ENCODE measurements at places on chromosomes 1 and 21. TPM values are rescaled to one million over a fixed set of nuclear protein-coding genes. Genes with fewer than 3 reads are reported as not detected.

SFPQ gene
- total RNA-seq, result 397 TPM

DNA sequence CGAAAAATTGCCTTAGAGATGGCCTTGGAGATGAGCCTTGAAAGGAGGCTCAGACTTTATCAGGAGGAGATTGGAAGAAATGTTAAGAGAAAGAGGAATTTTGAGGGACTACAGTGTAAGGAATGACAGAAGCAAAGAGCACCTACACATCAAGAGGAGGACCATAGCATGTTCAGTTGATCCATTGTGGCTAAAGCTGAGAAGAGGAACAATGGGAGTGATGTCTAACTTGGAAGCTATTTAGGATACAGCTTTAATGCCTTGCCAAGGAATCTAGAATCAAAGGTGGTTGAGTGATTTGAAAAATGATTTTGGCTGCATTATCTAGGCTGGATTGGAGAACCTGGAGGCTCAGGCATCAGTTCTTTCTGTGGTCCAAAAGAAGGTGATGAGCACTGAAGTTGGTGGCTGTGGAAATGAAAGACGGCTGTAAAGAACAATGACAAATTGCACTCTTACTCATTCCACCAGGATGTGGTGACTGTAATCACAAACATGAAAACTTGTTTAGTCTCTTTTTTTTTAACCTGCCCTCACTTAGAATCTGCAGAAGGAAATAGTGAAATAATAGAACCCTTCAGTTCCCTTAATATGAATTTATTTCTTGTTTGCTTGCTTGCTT, 11.3 kb downstream of the FAM20B start:
- peak overlapping the region; percentile 79 for H3K27ac ChIP-seq
- H3K4me3 ChIP-seq, result peak overlapping the region; percentile 5
- peak; percentile 59 for DNase-seq
- peaks cover 4% of the 10 kb centered on the region for H3K36me3 ChIP-seq
- no peaks in the 10 kb centered on the region for H3K27me3 ChIP-seq

- no peaks in the 10 kb centered on the region for H3K4me1 ChIP-seq
- no peak overlapping the region for H3K27ac ChIP-seq
- no peaks in the 10 kb centered on the region for H3K27me3 ChIP-seq
- DNase-seq, result no peak
- no peak overlapping the region for H3K4me3 ChIP-seq
- no peaks in the 10 kb centered on the region for H3K36me3 ChIP-seq
Measured at GRCh38 chr1:186950547-186950946, 121.8 kb downstream of the PLA2G4A start.

LIN28A gene
- total RNA-seq, result not detected

ATF6 gene
- 28.0 TPM for total RNA-seq

TARS2 gene
- 31.9 TPM for total RNA-seq

GRCh38 chr1:107776900-107777663, 187.9 kb downstream of the VAV3 start:
- H3K4me3 ChIP-seq, result no peak overlapping the region
- H3K27me3 ChIP-seq, result no peaks in the 10 kb centered on the region
- no peak overlapping the region for H3K27ac ChIP-seq
- no peaks in the 10 kb centered on the region for H3K36me3 ChIP-seq
- DNase-seq, result no peak
- H3K4me1 ChIP-seq, result no peaks in the 10 kb centered on the region

GRCh38 chr1:156480016-156480370, 20.6 kb downstream of the MEF2D start:
- H3K27ac ChIP-seq, result peak overlapping the region; percentile 22
- peaks cover 35% of the 10 kb centered on the region for H3K4me1 ChIP-seq
- DNase-seq, result no peak
- H3K4me3 ChIP-seq, result no peak overlapping the region

HHIPL2 gene
- 0.10 TPM for total RNA-seq

GRCh38 chr1:44086692-44087474, 31.7 kb upstream of the KLF17 start:
- H3K4me1 ChIP-seq, result no peaks in the 10 kb centered on the region
- H3K27me3 ChIP-seq, result peaks cover 27% of the 10 kb centered on the region
- H3K36me3 ChIP-seq, result no peaks in the 10 kb centered on the region
- H3K27ac ChIP-seq, result no peak overlapping the region

DNA sequence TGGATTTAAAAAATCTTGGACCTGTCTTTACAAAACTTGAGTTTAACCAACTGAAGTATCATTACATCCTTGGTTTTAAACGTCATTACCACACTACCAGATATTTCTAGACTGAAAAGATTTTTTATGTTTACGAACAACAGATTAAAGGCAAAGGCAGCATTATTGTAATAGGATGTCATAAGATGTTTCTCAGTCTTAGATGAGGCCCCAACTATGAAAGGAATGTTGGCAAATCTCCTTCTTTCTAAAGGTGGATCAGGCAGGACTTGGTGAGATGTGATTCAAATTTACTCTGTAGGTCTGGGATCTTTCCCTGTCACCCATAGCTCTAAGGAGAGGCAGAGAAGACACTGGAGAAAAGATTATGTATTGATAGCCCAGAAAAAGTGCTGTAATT, 417.9 kb downstream of the PTBP2 start:
- H3K27me3 ChIP-seq, result no peaks in the 10 kb centered on the region
- H3K27ac ChIP-seq, result no peak overlapping the region
- H3K36me3 ChIP-seq, result no peaks in the 10 kb centered on the region
- no peak overlapping the region for H3K4me3 ChIP-seq

GRCh38 chr1:212858461-212859265, 588 bp downstream of the FLVCR1 start:
- H3K36me3 ChIP-seq, result peaks cover 8% of the 10 kb centered on the region
- H3K27ac ChIP-seq, result peak overlapping the region; percentile 98
- H3K4me3 ChIP-seq, result no peak overlapping the region
- peaks cover 28% of the 10 kb centered on the region for H3K4me1 ChIP-seq
- no peaks in the 10 kb centered on the region for H3K27me3 ChIP-seq

GNG4 gene
- 0.37 TPM for total RNA-seq

- peaks cover 12% of the 10 kb centered on the region for H3K36me3 ChIP-seq
- H3K27me3 ChIP-seq, result peaks cover 5% of the 10 kb centered on the region
- peaks cover 9% of the 10 kb centered on the region for H3K4me1 ChIP-seq
- no peak overlapping the region for H3K27ac ChIP-seq
- no peak for DNase-seq
Measured at GRCh38 chr21:42607102-42607501, 46.3 kb upstream of the PDE9A start.

DNA sequence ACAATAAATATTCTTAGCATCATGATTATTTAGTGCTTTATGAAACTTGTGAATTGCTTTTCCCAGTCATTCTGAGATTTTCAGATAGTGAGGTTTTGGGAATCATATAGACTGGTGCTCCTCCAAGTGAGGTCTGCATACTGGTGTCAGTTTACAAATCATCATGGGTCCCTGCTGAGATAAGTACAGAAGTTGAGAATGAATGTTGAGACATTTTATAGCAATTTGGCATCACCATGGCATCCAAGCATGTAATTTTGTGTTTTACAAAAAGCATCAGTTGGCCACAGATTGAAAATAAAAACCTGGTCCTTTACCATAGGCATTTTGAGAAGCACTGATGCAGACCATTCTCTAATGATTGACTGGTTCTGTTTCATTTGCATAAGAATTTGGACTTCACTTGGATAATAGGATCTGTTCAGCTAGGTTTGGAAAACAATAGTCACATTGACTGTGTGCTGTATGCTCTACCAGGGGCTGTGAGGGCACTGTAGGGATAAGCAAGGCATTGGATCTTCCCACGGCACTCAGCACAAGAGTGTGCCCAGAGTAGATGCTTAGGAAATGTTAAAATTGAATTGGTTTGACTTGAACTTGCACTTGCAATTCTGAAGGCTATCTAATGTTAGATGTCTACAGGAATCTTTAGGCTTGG, 79.0 kb upstream of the JUN start:
- no peaks in the 10 kb centered on the region for H3K27me3 ChIP-seq
- no peak overlapping the region for H3K27ac ChIP-seq
- peaks cover 18% of the 10 kb centered on the region for H3K4me1 ChIP-seq
- peaks cover 3% of the 10 kb centered on the region for H3K36me3 ChIP-seq
- no peak for DNase-seq

DNA sequence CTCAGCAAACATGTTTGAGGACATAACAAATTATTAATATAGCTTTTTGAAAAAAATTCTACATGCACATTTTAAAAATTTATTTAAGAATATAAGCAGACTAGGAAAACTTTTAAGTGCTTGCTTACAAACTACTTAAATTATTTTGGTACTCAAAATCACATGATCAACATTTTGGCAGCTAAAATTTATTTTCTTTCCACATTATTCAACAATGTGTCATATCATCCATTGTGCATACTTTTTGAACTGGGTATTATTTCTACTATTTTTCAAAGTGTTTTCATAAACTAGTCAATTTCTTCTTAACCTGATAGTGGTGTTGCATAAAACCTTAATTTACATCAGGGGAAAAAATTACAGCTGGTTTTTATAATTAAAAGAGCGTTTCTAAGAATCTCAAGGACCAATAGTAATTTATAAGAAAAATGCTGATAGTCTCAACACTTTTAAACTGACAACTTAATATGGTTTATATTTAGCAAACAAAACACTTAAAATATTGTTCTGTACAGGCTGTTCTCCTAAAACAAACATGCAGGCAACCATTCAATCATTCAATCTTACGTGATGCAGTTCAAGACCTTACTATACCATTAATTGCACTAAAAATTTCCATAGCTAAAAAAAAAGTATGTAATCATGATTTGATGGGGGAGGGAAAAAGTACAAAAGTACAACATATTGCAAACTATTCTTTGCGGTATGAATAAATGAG, 105.0 kb downstream of the GPATCH2 start:
- no peak overlapping the region for H3K27ac ChIP-seq
- no peak for DNase-seq
- H3K36me3 ChIP-seq, result no peaks in the 10 kb centered on the region
- H3K4me3 ChIP-seq, result no peak overlapping the region
- no peaks in the 10 kb centered on the region for H3K4me1 ChIP-seq

DNA sequence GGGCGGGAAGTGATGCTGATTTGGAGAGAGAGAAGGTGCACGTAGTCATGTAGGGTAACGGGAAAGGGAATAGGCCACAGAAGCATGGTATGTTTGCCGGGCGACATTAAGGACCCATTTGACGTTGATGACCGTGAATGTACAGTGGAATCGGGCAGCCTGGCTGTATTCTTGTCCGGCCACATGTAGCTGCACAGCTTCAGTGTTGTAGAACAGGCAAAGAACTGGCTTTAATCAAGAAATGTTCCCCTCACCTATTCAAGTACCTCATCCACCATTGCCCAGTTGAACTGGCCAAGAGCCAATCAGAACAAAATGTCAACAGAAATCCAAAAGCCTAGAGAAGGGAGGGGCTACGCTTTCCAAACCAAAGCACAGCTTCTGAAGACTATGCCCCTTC, 104.8 kb downstream of the DHRS3 start:
- H3K4me3 ChIP-seq, result no peak overlapping the region
- DNase-seq, result no peak
- H3K27ac ChIP-seq, result no peak overlapping the region
- peaks cover 48% of the 10 kb centered on the region for H3K4me1 ChIP-seq
- no peaks in the 10 kb centered on the region for H3K27me3 ChIP-seq
- peaks cover 46% of the 10 kb centered on the region for H3K36me3 ChIP-seq

GNAT2 gene
- not detected for total RNA-seq

- H3K4me1 ChIP-seq, result no peaks in the 10 kb centered on the region
- no peaks in the 10 kb centered on the region for H3K27me3 ChIP-seq
- no peak overlapping the region for H3K4me3 ChIP-seq
- no peak overlapping the region for H3K27ac ChIP-seq
- H3K36me3 ChIP-seq, result no peaks in the 10 kb centered on the region
- DNase-seq, result no peak
Measured at GRCh38 chr1:194534784-194535183, 1348.4 kb upstream of the B3GALT2 start.

AVPR1B gene
- total RNA-seq, result not detected

GSTM3 gene
- 6.3 TPM for total RNA-seq

DNA sequence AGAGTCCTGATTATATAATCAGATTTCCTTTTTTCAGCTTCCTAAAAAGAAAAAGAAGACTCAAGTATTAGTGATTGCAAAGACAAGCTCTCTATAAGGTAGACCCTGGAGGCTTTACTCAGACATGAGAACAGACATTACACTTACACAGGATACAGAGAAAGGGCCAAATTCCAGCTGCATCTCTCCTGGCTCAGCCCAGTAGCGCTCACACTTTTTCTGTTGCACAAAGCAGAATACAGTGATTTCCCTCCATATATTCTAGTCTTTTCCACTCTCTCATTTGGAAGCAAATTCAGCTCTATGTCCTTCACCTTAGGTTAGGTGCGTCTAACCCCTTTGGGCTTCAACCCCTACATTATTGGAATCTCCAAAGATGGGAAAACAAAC, 15.1 kb downstream of the PTPN22 start:
- H3K36me3 ChIP-seq, result peaks cover 56% of the 10 kb centered on the region
- no peak overlapping the region for H3K4me3 ChIP-seq
- H3K4me1 ChIP-seq, result peaks cover 33% of the 10 kb centered on the region
- H3K27ac ChIP-seq, result no peak overlapping the region

GRCh38 chr1:208149776-208150514, 94.2 kb downstream of the PLXNA2 start:
- H3K4me1 ChIP-seq, result no peaks in the 10 kb centered on the region
- no peak for DNase-seq
- peaks cover 2% of the 10 kb centered on the region for H3K27me3 ChIP-seq

DNA sequence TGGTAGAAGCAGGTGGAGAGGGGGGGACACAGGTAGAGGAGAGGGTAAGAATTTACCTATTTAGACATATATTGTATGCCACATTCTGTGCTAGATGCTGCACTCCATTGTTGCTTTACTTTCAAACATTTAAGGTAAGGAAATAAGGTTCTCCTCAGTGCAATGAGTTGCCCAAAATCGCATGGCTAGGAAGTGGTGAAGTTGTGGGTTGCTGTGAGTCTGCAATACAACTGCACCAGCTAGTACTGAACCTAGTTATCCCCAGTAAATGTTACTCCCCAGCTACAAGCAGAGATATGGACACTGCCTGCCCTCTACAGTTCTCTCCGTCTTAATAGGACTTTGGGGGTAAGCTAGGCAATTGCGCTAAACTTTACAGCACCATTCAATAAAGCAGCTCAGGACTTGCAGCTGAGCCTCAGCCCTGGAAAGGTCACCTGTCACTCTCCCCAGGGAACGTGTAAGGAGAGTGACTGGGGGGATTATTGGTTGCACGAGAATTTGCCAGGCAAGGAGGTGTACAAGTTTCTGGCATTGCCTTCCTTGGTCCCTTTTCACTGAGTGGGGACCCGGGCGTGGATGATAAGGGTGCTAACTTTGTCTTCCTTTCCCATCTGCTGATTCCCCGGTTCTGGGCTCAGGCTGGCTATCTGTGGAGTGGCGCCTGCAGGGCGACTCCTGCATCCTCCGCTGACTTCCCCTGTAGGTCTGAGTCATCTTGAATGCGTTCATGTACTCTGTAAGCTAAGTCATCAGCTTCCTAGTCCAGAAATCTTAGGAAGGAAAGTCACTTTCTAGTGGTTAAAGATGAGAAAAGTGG, 71.3 kb upstream of the CNTN2 start:
- no peak for DNase-seq
- H3K27ac ChIP-seq, result no peak overlapping the region
- H3K27me3 ChIP-seq, result peaks cover 18% of the 10 kb centered on the region
- no peak overlapping the region for H3K4me3 ChIP-seq
- H3K36me3 ChIP-seq, result no peaks in the 10 kb centered on the region
- H3K4me1 ChIP-seq, result peaks cover 11% of the 10 kb centered on the region

- no peaks in the 10 kb centered on the region for H3K27me3 ChIP-seq
- DNase-seq, result no peak
- no peaks in the 10 kb centered on the region for H3K4me1 ChIP-seq
- H3K27ac ChIP-seq, result no peak overlapping the region
- H3K36me3 ChIP-seq, result no peaks in the 10 kb centered on the region
Measured at GRCh38 chr1:164759979-164760469, 201.0 kb downstream of the PBX1 start.

SLC22A15 gene
- 0.81 TPM for total RNA-seq

CCDC190 gene
- total RNA-seq, result not detected
